ENCODE measurements at places on chromosomes 6 and 20.

DNA sequence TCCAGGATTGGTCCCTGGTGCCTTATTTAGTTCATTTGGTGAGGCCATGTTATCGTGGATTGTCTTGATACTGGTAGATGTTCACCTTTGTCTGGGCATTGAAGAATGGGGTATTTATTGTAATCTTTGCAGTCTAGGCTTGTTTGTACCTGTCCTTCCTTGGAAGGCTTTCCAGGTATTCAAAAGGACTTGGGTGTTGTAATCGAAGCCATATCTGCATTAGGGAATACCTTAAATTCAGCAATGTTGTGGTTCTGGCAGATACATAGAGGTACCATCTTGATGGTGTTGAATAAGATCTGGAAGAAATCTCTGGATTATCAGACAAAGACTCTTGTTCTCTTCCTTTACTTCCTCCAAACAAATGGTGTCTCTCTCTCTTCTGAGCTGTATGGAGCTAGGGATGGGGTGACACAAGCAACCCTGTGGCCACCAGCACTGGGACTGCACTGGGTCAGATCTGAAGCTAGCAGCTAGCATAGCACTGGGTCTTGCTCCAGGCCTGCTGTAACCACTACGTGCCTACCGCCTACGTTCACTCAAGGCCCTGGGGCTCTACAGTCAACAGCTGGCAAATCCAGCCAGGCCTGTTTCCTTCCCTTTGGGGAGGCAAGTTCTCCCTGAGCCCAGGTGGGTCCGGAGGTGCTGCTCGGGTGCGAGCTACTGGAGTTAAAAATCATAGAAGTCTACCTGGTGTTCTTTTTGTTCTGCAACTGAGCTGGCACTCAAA lies 261.1 kb upstream of the CITED2 start:
- no peak for DNase-seq

DNA sequence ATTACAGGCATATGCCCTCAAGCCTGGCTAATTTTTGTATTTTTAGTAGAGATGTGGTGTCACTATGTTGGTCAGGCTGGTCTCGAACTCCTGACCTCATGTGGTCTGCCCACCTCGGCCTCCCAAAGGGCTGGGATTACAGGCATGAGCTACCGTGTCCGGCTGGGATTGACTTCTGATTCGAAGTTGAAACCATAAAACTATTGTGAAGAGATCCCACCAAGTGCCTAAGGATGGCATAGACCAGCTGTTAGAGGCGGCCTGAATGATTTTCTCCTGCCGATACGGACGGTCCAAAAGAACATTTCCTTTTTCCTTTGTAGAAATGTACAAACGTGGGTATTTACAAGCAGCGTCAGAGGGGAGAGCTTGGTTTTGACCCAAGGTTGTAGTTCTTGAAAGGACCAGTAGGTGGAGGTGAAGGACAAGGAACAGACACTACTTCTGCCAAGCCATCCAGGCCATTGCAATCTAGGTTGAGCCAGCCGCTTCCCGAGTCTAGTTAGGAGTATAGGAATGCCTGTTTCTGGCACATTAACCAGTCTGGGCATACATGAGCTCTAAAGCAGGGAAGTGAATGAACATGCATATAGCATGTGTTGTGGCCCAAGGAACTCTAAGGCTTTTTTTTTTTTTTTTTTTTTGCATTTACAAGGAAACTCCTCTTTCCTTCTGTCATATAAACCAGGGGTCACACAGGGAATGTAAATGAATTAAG lies 29.0 kb downstream of the MOCS3 start:
- DNase-seq: peak; percentile 91

GRCh38 chr6:1575210-1576041 lies 34.3 kb upstream of the FOXC1 start:
- peak; percentile 47 for DNase-seq

- DNase-seq: no peak
Observed at GRCh38 chr20:40785346-40785745, 96.3 kb upstream of the MAFB start.

GRCh38 chr20:24669701-24670100 lies 200.3 kb downstream of the SYNDIG1 start:
- DNase-seq: no peak

- DNase-seq: no peak
Observed at GRCh38 chr20:46327557-46327956, 19.3 kb upstream of the CDH22 start.

DNA sequence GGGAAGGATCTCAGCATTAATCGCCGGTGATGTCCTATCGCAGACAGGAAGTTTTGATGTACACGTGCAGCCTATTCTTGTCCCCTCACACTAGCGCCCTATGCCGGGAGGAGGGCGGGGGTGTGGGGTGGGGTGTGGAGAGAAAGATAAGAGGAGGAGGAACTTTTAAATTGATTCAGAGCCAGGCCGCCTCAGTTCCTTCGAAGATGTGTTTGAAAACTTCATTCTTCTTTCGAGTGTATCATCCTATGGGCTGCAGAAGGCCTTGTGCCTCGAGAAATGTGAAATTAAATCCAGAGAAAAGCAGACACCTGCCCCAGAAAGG lies 2.5 kb upstream of the POU3F2 start:
- DNase-seq: no peak

DNA sequence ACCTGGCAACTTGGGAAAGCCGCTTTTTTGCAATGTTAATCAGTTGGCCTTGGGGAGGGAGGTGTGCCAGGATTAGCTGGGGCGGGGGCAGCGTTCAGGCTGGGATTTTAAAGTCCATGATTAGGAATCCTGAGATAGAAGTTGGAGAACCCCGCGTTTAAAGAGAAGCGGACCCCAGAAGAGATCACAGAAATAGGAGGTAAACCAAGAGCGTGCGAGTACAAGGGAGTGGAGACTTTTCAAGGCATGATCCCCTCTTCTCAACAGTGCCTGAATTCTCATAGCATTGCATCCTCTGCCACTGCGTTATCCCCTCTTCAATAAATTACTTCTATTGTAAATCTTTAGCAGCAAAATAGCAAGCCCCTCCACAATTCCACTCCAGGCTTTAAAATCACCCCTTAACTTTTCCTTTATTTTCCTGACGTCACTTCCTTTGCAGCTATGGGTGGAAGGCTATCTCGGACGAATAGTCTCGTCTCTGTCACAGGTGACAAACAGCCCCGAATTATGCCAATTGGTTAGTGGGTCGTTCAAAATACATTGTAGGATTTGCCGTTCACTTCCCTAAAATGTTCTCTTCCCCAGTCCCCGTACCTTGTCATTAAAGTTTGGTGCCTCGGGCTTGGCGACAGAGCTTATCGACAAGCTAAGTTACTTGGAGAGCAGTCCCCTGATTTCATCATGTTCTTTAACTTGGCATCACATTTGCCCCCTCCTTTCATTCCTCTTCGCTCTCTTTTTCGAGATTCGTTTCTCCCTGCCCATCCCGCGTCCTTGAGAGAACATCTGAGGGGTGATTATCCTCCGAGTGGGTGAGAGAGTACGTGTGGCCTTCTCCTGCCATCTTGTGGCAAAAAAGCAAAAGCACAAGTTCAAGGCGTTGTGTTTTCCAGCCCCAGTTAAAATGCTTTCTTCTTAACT lies 17.1 kb downstream of the OR2B2 start:
- peak; percentile 91 for DNase-seq

GRCh38 chr20:38900606-38901005 lies 25.6 kb upstream of the FAM83D start:
- no peak for DNase-seq

DNA sequence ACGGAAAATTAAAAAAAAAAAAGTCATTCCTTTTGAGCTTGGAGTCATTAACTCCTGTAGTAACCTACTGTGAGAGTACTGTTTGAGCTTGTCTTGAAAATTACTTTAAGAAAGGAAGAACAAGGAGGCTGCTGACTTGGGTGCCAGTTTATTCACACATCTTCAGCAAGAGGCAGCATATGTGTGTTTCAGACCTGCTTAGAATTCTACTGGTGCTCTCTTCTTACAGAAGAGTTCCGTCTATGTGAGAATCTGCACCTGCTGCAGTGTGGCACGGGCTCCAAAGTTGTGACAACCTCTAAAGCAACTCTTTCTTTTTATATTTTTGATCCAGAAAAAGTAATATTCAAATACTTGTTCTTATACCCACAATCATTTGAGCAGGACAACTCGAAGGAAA lies 117.4 kb upstream of the SOX4 start:
- no peak for DNase-seq

DNA sequence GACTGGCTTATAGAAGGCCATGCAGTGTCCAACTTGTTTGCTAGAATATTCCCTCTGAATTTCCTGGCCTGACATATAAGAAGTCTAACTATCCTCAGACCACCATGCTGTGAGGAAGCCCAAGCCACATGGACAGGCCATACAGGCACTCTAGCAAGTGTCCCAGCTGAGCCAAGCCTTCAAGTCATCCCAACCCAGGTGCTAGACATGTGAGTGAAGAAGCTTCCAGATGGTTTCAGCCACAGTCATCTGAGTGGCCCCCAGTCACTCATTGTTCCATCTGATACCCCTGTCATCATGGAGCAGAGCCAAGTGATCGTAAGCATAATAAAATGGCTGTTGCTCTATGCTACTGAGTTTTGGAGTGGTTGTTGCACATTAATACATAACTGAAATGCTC lies 46.0 kb upstream of the INSM1 start:
- DNase-seq: no peak

GRCh38 chr20:39066471-39067242 lies 104.5 kb downstream of the DHX35 start:
- no peak for DNase-seq

GRCh38 chr6:138277835-138278234 lies 59.5 kb upstream of the PBOV1 start:
- no peak for DNase-seq

DNA sequence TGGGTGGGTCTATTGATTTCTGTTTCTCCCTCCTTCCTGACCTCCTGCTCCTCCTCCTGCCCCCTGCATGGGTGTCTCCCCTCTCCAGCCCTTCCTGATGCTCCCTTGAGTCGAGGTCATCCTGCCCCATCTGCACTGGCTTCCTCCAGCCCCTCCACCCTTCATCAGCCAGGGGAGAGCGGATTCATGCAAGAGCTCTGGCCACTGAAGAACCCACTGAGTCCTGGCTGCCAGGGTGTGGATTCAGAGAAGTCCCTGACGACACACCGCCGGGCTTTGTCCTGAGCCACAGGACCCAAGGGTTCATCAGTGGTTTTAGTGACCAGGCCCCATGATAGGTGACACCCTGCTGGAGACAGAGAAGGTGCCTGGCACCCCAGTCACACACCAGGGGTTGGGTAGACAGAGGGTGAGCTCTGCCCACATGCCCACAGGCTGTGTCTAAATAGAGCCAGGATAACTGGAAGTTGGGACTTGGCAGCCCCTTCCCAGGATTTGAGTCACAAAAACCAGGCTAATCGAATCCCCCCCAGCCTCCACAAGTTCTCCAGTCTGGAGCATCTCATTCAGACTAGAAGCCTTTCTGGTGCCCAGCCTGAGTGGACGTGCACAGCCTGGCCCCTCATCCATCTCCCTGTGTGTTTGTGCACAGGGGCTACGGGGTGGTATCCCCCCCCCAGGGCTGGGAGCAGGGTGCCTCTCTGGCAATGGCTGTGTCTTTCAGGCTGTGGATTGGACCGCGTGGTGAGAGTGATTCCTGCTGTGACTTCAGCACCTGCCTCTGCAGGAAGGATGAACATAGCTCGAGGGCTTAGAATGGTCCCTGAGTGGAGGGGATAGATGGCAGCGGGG lies 1.2 kb downstream of the GFRA4 start:
- no peak for DNase-seq

GRCh38 chr6:99026135-99026534 lies 78.4 kb upstream of the FBXL4 start:
- no peak for DNase-seq

DNA sequence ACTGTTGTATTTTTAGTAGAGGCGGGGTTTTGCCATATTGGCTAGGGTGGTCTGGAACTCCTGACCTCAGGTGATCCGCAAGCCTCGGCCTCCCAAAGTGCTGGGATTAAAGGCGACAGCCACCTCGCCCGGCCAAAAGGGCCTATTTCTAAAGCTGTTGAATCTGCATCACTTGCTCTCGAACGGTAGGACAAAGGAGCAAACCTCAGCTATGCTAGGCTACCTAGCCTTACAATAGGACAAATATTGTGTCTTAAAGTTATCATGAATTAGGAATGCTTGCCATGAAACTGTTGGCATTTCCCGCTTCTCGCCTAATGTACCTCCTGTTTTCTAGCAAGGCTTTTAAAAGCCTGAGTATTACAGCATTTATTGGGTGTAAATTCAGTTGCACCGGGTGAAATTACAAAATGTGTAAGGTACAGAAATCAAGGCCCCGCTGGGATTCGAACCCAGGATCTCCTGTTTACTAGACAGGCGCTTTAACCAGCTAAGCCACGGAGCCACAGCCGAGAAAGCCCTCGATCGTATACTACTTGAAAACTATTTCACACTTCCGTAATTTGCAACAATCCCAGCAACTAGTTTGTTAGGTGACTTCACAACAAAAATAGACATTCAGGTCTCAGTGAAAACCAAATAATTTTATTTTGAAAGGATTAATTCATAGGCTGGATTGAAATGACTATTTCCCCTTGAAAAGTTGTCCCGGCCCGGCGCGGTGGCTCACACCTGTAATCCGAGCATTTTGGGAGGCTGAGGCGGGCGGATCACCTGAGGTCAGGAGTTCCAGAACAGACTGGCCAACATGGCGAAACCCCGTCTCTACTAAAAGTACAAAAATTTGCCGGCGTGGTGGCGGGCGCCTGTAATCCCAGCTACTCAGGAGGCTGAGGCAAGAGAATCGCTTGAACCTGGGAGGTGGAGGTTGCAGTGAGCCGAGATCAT lies 211.6 kb upstream of the ZNF184 start:
- peak; percentile 74 for DNase-seq

GRCh38 chr6:8645212-8645611 lies 209.9 kb upstream of the SLC35B3 start:
- DNase-seq: no peak
